ENCODE measurements at places on chromosomes 2 and 18.

- DNase-seq = no peak
These were observed 10.2 kb downstream of the ACKR3 start for GRCh38 chr2:236579746-236580315.

DNA sequence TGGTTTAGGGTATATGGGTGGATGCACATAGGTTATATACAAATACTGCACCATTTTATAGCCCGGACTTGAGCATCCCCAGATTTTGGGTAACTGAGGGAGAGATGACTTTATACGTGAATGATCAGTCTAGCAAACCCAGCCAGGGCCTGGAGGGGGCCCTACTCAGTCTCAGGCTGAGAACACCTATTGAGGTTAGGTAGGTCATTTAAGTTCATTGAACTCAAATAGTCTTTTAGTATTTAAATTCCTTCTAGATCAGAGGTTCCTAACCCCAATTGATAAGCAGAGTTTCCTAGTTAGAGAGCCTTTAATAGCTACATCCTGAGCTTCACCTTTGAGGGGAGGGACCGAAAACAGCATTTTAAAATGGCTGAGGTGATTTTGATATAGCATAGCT is 487.0 kb downstream of the DCC start:
- no peak for DNase-seq

GRCh38 chr2:36805635-36806224 is 109.2 kb downstream of the VIT start:
- no peak for DNase-seq

DNA sequence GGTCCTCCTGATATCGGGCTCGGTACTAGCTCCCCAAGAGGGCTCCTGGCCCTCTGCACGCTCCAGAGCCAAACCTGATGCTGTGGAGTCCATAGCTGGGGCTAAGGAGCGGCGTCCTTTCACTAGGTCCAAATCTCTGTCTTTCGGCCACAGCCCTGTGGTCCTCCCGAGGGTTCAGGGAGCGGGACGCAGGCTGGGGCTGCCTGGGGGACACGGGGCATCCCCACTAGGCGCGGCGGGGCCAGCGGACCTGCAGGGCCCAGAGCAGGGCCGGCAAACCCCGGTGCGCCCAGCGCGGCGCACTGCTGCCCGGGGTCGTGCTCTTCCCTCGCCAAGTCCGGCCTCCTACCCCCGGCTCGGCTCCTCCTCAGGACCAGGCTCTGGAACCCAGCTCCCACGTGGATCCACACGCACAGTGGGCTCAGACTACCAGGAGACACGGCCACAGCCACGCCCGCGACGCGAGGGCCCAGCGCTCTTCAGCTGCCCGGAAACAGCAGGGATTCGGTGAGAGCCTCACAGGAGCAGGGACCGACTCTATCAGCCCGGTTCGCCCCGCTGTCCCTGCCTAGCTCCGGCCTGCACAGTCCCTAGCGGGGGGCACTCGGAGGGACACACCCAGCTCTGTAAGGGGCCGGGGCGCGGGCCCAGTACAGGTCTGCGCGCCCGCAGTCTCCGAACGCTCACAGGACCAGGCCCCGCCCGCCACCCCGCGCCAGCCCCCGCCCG is 593 bp downstream of the ZNF514 start:
- no peak for DNase-seq

DNA sequence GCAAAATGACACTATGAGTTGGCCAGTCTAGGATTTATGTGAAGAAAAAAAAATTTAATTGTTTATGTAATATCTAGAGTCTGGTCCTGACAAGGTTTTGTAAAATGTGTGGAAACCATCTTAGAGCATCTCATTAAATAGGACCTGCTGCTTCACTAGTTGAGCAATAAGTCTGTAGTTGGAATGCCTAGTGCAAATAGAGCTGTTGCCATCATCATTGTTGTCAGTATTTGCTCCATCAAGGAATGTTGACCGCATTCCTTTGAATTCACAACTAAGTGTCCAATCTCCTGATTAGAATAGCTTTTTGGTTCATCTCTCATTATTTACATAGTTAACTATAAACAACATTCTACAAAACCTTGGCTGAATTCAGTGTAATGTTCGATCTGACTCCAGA is 32.2 kb upstream of the RPE start:
- DNase-seq = no peak

DNA sequence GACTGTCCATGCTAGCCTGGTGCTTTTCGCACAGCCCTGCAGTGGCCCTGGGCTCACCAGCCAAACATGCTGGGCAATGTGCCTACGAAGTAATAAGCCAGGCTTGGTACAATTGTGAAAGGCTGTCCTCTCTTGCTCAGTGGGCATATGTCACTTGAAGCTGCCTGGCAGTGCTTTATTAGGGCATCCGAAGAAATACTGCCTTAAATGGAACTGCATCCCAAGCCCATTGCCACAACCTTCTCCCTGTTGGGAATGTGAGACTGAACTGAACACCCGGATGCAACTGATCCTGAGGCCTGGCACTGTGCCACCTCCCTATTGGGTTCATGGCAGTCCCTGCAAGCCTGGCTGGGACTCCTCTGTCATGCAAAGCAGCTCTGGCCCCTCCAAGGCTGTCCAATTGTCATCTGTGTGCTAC is 15.9 kb downstream of the CAPG start:
- DNase-seq = no peak

- no peak for DNase-seq
These were observed 92.7 kb downstream of the FARSB start for GRCh38 chr2:222563106-222563718.

DNA sequence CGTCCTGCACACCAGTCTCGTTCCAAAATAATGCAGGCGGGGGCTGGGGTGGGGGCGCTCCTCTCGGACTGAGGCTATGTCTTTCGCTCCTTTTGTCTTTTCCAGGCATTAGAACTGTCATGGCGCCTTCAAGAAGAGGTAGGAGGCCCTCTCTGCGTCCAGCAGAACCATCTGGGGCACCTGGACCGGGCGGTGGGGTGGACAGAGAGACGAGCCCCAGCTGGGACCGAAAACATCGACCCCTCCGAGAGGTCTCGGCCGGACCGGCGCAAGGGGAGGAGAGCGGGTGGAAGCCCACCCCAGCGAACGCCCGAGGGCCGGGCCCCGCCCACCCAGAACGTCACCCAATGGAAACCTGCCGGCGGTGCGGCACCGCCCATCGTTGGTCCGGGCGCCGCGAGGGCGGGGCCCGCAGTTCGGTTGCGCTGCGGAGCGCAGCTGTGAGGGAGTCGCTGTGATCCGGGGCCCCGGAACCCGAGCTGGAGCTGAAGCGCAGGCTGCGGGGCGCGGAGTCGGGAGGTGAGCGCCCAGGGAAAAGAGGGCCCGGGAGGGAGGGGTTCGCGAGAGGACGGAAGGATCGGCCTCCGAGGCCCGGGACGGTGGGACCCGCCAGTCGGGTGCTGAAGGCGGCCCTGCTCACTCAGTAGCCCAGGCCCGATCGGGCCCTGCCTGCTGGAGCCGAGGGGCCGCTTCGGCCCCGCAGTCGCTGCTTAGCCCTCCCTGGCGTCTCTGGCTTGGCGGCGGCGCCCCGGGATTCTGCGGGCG is at the start of gene NRBP1:
Gene NRBP1 (plus strand): TSS at position 419 of the 765 bp plus-strand sequence. CDS start 4,643 bp downstream, outside the sequence.
- peak; percentile 84 for DNase-seq

DNA sequence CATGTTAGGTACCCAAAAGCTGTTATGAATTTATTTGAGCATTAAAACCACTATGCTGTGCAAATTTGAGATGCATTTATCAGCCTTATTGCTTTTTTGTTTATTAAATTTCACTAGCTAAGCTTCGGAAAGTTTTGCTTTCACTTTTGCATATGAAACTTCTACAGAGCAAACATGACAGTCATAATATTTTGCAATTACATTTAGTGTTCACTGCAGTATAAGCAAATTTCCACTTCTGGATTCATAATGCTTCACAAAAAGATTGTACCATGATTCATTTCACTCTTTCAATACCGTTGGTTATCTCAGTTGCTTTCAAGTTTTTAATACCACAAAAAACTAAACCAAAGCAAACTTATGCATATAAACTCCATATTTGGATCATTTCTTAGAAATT is 228.7 kb upstream of the SLC8A1 start:
- no peak for DNase-seq

DNA sequence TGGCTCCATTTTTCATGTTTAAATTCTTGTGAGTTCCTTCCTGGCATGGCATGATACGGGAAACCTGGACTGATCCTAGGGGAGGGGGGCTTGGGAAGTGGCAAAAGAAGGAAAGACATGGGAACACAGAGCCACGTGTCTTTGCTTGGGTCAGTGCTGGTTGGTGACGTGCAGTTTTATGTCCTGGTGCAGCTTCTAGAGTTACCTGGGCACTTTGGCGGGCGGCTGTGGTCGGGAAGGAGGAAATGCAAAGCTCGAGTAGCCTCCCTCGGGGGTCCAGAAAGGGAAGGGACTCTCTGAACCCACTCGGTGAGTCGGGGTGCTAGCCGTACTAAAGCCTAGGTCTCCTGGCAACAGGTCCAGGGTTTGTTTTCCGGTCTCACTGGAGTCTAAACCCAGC is 94.6 kb downstream of the APOB start:
- no peak for DNase-seq

GRCh38 chr2:201235860-201236811 is 24.2 kb upstream of the CASP8 start:
- DNase-seq = no peak

- DNase-seq = no peak
These were observed 1206.8 kb upstream of the NRXN1 start for GRCh38 chr2:52238782-52239181.

GRCh38 chr2:130776550-130776949 is 21.2 kb downstream of the AMER3 start:
- DNase-seq = no peak

DNA sequence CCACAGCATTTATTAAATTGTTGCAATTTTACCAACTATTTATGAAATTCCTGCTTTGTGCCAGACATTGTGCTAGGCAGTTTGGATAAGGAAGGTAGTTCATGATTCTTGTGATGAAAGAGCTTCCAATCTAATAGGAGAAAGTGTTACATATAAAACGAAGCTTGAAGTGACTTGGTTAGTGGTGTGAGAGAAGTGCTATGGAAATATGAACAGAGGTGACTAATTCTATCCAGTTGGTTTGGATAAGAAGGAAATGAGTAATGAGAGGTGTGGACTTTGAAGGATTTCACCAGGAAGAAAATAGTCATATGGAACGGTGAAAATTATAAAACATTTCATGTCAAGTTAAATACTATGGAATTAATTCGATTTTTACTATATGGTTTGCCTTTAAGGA is 48.6 kb downstream of the EML6 start:
- no peak for DNase-seq

DNA sequence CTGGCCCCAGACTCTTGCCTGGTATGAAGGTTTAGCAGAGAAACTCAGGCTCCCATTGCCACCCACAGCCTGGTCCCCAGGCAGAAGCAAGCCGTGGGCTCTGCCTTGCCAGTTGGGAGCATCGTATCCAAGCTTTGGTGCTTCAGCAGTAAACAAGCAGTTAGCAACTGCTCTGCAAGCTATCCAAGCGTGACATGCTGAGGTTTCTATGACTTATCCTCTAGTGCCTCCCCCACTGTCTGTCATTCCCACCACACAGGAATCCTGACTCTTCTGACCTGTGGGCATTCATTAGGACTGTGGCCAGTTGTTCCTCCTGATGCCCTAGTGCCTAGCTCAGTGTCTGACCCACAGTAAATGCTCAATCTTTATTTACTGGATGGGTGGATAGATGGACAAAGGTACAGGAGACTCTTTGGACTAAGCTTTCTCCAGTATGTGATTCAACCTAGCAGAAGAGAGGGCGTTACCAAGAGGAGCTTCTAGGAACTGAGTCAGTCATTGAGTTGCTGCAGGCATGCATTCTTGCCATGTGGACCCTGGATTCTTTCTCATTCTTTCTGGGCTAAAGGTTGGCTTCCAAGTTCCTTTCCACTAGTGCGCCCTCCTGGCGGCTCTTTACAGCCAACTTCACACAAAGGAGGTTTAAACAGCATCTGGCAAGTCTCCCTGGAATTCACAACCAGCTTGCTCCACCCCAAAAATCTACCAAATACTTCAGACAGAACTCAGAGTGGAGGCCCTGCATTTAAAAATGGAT is 40.6 kb upstream of the MRPL19 start:
- no peak for DNase-seq

DNA sequence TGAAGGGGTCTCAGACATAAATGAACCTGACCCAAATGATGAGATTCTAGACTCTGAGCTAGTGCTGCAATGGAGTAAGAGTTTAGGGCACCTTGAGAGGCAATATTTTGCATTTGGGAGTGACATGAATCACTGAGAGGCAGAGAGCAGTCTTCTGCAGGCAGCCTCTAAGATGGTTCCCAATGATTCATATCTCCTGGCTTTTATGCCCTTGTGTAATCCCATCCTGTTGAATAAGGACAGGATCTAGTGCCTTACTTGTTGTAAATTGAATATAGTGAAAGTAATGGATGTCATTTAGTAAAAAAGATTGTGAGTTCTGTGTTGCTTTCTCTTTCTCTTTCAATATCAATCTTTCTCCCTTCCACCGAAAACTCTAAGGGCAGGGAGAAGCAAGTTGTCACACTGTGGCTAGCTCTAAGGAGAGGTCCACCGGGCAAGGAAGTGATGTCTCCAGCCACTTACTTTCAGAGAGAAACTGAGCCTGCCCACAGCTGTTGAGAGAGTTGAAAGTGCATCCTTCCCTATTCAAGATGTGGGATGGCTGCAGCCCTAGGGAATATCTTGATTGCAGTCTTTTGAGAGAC is 144.7 kb downstream of the TRIB2 start:
- no peak for DNase-seq
